Activated T-cell treated with anti-CD3 and anti-CD28 coated beads for 4 hours (primary cell): ENCODE measurements at places on chromosomes 12 and 14.

DNA sequence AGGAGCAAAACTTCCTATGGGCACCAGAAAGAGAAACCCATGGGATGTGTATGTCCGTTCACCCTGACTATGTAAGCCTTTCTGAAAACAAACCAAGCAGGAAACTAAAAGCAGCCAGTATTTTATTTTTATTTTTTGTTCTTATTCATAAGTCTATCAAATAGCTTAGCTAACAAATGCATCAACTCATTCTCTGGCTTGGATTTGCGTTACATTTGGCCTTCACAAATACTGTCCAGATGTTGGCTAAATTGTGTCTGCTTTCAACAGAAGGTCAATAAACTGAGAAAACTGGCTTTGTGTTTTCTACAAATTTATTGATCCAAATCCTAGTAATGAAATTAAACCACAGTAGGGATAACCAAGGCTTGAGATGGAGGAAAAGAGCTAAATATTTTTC lies 379.0 kb downstream of the NOVA1 start:
- no peak for DNase-seq

DNA sequence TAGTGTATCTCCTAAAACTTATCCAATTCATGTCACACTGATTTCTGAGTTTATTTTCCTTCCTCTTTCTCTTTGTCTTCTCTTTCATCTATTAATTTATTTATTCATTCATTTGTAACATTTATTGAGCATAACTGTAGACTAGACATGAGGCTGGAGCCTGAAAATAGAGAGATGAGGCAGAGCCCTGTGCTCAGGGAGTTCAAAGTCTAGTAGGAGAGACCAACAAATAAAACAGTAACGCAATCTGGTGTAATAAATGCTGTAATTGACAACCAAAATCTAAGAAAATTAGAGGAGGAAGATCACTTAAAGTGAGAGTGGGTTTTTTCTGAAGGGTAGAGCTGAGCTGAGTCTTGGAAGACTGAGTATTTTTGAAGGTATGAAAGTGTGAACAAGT lies 87.5 kb downstream of the POLR3B start:
- DNase-seq: no peak

GRCh38 chr14:83164591-83164990 lies 1630.9 kb upstream of the SEL1L start:
- DNase-seq: no peak

DNA sequence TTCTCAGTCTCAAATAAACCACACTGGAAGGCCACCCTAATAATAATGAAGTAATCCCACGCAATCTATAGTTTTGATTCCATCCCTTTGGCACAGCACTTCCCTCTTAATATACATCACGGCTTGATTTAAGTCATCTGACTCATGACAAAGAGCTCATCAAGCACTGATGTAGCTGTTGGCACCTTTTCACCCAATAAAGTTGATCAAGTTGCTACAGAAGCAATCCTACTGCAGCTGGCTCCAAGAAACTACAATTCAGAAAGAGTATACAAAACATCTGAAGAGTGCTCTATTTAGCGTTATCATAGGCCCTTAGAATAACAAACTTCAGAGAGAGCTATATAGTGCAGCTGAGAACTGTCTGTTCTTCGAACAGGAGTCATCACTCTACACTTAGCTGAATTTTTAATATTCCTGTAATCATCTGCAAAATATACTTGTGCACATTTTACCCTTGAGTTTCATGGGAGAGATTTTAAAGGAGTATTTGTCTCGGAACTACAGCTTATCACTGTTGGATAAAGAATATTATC lies 94.9 kb downstream of the OSBPL8 start:
- no peak for DNase-seq

DNA sequence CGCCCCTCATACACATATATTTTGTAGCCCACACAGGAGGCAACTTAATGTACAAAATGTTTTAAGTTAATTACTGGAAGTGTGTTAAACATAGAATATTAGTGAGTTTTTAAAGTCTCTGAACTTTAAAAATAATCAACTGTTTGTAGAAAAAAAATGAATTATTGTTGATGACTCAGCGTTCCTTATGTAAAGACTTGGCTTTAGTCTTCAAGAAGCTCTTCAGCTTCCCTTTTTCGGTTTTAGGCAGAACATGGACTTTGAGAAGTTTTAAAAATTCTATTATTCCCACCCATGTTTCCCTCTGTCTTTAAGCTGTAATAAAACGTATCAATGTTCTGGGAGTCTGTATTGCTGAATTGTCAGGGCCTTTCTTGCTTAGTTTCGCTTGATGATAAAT lies 269.5 kb downstream of the FBXL14 start:
- DNase-seq: no peak

DNA sequence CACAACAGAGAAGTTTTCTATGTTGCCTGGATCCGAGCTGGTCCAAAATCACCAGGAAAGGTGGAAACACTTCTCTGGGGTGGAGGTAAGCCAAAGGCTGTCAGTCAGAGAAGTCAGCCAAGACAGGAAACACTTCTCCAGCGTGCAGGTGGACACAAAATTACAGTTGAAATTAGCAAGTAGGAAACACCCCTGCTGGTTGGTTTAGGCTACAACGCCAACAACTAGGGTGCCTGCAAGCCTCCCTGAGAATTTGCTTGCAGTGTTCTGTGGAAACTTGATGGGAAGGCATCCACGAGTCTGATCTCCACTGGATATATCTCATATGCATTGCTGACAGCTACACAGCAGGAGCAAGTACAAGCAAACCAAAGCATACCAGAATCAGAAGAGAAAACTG lies 600.5 kb downstream of the RERGL start:
- DNase-seq: no peak

DNA sequence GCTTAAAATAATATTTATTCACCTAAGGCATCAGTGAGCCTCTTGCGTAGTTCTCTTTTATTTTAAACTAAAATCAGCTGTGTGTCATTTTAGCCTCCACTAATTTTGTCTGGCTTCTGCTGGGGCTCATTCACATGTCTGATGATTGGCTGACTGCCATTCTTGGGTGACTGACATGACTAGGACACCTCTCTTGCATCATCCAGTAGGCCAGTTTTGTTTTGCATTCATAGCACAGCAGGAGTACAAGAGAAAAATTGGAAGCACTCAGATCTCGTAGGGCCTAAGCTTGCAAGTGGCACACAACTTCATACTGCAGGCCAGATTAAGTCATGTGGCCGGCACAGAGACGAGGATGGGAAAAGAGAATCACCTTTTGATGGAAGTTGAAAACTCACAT lies 1226.5 kb downstream of the GALC start:
- DNase-seq: no peak

GRCh38 chr14:56676042-56676441 lies 96.4 kb downstream of the TMEM260 start:
- DNase-seq: no peak

DNA sequence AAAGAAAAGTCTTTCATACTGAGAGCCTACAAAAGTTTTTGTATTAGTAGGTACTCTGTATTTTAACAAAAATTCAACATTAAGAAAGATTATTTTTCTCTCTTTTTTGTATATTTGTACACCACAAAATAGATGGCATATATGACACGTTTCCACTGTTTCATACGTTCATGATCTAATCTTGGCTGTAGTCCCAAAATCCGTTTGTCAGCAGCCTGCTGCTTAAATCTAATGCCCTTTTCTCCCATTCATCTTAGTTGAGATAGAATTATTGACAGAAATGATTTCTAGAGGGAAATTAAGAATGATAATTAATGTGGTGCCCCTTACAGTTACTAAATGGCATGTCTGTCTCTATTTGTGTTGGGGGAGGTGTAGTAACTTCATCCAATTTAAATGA lies 140.7 kb upstream of the NOVA1 start:
- DNase-seq: no peak

- DNase-seq: no peak
Observed at GRCh38 chr12:39287409-39287808, 155.5 kb downstream of the KIF21A start.

- DNase-seq: no peak
Observed at GRCh38 chr12:76726626-76727025, 37.3 kb upstream of the ZDHHC17 start.

- no peak for DNase-seq
Observed at GRCh38 chr14:22532345-22533056, 56.5 kb downstream of the DAD1 start.

DNA sequence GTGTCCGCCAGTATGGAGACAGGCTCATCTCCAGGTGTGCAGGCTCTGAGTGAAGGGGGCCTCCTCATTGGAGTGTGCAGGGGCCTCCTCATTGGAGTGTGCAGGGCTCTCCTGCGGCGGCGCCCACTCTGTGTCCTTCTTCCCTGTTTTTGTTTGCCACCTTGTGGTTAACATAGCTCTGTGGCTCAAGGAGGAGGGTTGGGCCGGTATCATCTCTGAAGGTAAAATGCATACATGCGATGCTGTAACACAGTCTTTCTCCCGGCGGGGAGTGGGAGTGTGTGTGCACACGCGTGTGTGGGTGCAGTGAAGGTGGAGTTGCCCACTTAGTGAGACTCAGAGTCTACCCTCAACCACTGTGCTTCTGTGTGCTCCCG lies 429.4 kb downstream of the ZFP36L1 start:
- no peak for DNase-seq
